Posterior vena cava (tissue), 2 donors: ENCODE measurements at places on chromosomes 5 and 9. TPM values are rescaled to one million over a fixed set of nuclear protein-coding genes. Genes with fewer than 3 reads are reported as not detected.

- DNase-seq: no peak
These were observed 16.4 kb upstream of the C5orf47 start for GRCh38 chr5:173972607-173972924.

- DNase-seq: no peak
These were observed 85.2 kb downstream of the MUSK start for GRCh38 chr9:110753731-110754231.

DNA sequence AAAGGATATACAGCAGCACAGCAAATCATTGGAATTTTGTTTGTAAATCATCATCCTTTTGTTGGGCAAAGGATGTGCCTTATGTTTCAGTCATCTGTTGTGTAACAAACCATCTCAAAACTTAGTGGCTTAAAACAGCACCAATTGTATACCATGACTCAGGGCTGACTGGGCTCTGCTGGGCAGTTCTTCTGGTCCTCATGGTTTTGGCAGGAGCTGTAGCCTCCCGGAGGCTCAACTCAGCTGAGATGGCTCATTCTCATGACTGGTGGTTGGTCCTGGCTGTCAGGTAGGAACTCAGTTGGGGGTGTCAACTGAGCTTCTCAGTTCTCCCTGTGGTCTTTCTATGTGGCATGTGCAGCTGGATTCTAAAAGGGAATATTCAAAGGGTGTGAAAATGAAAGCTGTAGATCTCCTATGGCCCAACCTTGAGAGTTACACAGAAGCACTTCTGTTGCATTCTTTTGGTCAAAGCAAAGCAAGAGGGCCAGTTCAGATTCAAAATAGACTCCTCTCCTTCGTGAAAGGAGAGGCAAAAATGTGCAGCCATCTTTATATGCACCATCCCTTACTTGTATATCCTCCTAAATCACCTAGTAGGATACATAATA is 39.1 kb upstream of the CPEB4 start:
- no peak for DNase-seq

- DNase-seq: no peak
These were observed 22.4 kb downstream of the TRIO start for GRCh38 chr5:14165375-14166106.

GRCh38 chr5:1851290-1851934 is 31.3 kb downstream of the IRX4 start:
- DNase-seq: no peak

DNA sequence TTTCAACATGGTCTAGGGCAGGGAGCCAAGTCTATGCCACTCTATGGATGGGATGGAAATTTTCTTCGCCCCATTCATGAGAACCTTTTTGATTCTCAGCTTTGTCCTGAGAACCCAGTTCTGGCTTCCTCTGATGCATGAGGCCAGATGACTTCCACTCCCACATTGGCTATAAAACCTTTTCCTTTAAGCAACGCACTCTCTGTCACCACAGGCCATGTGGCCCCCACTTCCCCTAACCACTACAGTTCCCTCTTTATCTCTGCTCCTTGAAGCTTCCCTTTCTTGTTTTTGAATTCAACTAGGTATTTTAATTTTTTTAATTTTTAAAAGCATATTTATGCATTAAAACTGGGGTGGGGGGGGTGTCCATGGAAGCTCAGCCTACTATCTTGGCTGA is 401.3 kb downstream of the ENC1 start:
- no peak for DNase-seq

DNA sequence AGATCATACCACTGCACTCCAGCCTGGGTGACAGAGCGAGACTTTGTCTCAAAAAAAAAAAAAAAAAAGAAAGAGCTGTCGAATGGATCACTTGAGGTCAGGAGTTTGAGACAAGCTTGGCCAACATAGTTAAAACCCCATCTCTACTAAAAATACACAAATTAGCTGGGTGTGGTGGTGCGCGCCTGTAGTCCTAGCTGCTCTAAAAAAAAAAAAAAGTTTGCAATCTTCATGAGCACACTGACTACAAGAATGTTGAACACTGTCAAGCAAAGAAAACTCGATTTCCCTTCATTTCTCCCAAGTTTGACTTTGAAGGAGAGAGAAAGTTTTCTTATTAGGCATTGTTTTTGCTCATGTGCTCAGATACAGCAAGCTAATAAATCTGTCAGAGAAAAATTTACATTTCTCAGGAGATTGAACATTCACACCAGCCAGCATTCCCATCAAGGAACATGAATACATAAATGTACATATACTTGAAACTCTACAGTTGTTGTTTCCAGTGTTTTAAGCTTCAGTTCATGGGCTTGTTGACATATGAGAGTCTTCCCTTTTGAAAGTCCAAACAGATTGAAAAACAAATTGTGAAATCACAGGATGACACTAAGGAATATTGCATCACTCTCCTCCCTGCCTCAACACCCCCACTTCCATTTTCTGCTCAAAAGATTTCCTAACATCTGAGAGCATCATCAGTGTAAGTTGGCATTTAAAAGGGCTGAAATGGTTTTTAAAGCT is 81.8 kb downstream of the ARRDC3 start:
- no peak for DNase-seq

GRCh38 chr5:7330256-7330655 is 65.7 kb upstream of the ADCY2 start:
- no peak for DNase-seq

DNA sequence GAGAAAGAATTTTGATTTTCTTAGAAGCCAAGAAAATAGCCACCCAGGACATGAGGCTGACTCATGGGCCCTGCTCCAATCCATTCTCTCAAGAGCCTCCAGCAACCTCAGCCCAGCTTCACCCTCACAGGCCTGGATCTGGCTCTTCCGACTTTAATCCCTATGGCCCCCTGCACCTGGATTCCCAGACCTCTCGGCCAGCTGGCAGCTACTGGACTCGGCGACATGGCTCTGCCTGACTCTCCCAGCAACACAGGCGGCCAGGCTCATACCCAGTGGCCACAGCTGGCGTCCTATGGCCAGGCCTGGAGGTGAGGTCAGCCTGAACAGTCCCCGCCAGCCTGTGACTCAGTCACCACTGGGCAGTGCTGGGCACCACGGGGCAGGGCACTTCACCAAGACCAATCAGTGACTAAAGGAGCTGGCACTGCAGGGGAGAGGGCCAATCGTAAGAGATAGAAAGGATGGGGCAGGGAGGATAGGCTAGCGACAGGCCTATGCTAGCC is 6.2 kb upstream of the PDLIM4 start:
- DNase-seq: no peak

GRCh38 chr5:67746103-67746502 is 469.5 kb upstream of the PIK3R1 start:
- DNase-seq: no peak

DNA sequence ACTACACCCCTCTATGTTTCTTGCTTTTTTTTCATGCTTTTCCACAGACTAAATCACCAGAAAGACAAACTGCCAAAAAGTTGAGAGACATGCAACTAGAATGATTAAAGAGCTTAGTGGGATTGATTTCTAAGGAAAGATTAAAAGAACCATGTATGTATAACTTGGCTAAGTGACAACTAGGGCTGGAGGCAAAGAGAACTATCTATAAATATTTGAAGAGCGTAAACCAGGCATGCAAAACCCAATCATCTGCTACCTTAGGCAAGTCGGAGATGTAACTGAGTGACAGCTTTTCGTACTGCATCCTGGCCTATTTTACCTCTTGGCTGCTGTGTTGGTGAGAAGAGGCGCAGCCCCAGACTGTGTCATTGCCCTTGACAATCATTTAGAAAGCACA is 121.0 kb upstream of the TLX3 start:
- no peak for DNase-seq

DNA sequence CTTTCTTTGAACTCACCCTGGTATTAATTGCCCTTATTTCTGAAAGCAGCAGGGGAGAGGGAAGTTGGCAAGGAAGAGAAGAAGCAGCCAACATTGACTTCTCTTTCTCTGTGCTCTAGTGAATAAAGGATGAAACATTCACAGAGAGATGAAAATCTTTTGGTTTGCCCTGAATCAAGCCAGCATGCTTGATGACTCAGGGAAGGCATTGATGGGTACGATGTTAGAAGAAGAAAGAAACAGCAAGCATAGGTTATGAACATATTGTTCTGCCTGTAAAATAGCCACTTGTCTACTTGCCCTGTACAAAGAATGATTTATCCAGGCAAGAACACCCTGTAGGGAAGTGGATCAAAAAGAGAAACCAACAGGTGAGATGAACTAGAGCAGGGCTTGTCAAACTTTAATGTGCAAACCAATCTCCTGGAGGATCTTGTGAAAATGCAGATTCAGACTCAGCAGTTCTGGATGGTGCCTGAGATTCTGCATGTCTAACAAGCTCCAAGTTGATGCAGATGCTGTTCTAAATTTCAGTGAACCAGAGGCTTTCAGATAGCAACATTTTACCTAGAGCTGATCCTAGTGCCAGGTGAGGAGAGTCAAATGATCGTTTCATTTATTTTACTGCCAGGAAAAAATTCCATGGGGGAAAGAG is 586.6 kb upstream of the TLE4 start:
- DNase-seq: no peak

- DNase-seq: no peak
These were observed 190.0 kb downstream of the TRIM32 start for GRCh38 chr9:116877072-116877471.

GRCh38 chr5:173554989-173555705 is 61.3 kb downstream of the BOD1 start:
- DNase-seq: no peak

The SLC36A3 gene
- not detected for total RNA-seq

The ANKRD18A gene
- 0.09 TPM for total RNA-seq

The CRB2 gene
- total RNA-seq: 0.05 TPM

The LCN2 gene
- total RNA-seq: 0.67 TPM

The LCN9 gene
- total RNA-seq: not detected

The ENTR1 gene
- total RNA-seq: 29.3 TPM

The VLDLR gene
- 39.5 TPM for total RNA-seq

The WDR5 gene
- 17.0 TPM for total RNA-seq

The APBA1 gene
- 8.9 TPM for total RNA-seq

The ATG12 gene
- 41.2 TPM for total RNA-seq
